Smooth muscle cell of bladder (primary cell): ENCODE measurements at places on chromosomes 6 and 20. TPM values are rescaled to one million over a fixed set of nuclear protein-coding genes. Genes with fewer than 3 reads are reported as not detected.

Gene RNASET2
- total RNA-seq, result 28.3 and 45.4 TPM in 2 replicates

Gene CYP39A1
- total RNA-seq, result 14.7 and 22.6 TPM in 2 replicates

Gene CST1
- total RNA-seq, result 0.28 TPM in 1 of 2 replicates, not detected in the other

Gene ATXN1
- 21.0 and 28.7 TPM in 2 replicates for total RNA-seq

Gene LAMA2
- 262 and 289 TPM in 2 replicates for total RNA-seq

Gene LINC00237
- not detected in 2 replicates for total RNA-seq

Gene MAN1A1
- total RNA-seq, result 142 and 176 TPM in 2 replicates

Gene TRIM31
- not detected in 2 replicates for total RNA-seq

Gene SUPT3H
- total RNA-seq, result 11.5 and 12.8 TPM in 2 replicates

Gene ANGPT4
- total RNA-seq, result not detected in 2 replicates

Gene MYH7B
- total RNA-seq, result under 0.01 and 0.18 TPM in 2 replicates

Gene BMP2
- total RNA-seq, result 7.6 and 8.8 TPM in 2 replicates

Gene PPP1R3G
- 1.4 and 2.8 TPM in 2 replicates for total RNA-seq

Gene CLIC5
- 0.09 TPM in 1 of 2 replicates, not detected in the other for total RNA-seq

Gene MCCD1
- not detected in 2 replicates for total RNA-seq

Gene SYNDIG1
- total RNA-seq, result 1.1 and 1.9 TPM in 2 replicates
